ENCODE measurements at places on chromosomes 12 and 14.

DNA sequence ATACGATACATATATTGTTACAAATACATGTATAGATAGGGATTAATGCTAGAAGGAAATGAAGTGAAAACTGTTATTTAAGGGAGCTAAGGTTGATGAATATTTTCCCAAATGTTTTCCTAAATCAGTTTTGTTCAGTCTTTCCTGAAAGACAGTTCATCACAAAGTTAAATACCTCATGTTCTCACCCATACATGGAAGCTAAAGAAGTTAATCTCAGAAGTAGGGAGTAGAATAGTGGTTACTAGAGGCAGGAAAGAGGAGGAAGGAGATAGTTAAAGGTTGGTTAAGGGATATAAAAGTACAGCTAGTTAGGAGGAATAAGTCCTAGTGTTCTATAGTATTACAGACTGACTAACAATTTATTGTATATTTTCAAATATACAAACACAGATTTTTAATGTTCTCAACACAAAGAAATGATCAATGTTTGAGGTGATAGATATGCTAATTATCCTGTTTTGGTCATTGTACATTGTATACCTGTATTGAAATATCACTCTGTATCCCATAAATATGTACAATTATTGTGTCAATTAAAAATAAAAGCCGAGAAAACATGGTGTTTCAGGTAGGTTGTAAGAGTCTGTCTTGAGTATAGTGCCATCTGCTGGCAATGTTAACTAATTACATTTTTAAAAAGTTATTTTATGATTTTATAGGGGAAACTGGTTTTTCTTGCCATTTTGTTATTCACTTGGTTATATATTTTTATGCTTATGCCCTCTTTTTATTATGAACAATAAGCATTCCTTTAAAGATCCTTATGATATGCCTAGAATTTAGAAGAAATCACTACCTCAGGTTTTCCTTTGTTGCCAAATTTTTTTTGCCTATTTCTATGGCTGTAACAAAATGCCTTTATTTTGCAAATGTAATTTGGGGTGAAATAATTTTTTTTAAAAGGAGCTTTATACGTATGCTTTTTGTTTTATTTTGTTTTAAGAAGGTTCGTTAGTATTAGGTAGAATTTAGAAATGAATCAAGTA lies 26.9 kb downstream of the ZDHHC17 start:
- peak; percentile 9 for DNase-seq

DNA sequence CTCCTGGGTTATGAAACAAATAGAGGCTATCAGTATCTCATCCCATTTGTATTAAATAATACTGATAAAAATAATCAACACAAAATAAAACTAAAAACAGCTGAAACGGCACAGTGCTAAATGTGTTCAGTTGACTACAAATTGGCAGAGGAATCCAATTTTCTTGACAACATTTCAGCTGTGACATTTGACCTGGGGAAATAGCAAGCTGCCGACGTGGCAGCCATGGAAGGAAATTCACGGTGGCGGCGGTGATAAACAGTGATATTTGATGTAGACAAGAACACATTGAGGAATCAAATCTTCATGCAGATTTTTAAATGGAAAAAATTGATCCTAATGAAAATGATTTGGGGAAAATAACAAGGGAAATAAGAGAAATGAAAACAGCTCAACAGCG lies 159.1 kb upstream of the RTL1 start:
- no peak for DNase-seq

DNA sequence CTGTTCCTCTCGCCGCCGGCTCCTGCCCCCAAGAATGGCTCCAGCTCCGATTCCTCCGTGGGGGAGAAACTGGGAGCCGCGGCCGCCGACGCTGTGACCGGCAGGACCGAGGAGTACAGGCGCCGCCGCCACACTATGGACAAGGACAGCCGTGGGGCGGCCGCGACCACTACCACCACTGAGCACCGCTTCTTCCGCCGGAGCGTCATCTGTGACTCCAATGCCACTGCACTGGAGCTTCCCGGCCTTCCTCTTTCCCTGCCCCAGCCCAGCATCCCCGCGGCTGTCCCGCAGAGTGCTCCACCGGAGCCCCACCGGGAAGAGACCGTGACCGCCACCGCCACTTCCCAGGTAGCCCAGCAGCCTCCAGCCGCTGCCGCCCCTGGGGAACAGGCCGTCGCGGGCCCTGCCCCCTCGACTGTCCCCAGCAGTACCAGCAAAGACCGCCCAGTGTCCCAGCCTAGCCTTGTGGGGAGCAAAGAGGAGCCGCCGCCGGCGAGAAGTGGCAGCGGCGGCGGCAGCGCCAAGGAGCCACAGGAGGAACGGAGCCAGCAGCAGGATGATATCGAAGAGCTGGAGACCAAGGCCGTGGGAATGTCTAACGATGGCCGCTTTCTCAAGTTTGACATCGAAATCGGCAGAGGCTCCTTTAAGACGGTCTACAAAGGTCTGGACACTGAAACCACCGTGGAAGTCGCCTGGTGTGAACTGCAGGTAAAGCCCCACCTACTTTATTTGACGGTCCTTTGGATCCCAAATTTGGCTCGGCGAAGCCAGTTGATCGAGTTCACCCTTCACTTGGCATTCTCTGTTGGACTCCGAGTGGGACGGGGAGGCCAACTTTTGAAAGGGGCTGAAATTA lies 1.5 kb downstream of the WNK1 start:
- peak; percentile 27 for DNase-seq

DNA sequence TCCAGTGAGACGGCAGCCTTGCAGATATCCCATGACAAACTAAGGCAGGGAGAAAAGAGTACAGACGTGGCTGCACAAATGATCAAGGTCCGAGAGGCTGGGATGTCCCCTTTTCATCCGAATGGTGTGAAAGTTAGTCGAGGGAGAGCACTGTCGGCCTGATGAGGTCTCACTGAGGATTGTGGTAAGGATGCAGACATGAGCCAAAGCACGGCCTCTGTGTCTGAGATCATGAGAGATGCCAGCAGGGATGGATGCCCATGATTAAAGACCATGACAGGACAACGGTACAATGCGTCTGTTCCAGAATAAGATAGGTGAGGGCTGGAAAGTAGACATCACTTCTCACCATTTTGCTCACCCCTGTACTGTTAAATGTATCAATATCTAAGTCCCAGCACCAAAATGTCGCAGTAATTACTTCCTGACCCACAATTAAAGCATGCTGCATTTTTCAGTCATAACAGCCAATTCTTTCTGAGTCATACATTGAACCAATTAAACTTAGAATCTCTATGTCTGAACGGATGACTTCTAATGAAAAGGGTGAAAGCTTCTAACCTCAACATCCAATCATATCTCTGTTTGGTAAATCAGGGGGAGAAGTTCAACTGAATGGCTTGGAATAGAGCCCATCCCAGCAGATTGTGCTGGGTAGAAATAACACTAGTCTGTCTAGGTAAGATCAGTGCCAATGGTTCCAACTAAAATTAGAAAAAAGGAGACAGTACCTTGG lies 249.6 kb upstream of the SOX5 start:
- DNase-seq: no peak

DNA sequence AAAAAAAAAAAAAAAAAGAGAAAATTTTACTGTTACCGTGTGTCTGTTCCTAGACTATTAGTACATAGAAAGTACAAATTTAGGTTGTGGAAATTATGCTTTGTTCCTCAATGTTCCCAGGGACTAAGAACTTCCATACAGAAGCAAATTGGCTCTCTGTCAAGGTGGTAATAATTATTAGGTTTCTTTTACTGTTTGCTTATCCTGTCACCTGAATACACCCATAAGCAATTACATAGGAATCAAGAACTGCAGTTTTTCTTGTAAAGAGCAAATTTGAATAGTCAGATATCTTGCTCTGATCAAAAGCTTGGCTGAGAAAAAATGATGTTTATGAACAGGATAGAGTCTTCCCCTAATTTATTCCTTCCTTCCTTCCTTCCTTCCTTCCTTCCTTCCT lies 191.2 kb downstream of the AEBP2 start:
- no peak for DNase-seq

DNA sequence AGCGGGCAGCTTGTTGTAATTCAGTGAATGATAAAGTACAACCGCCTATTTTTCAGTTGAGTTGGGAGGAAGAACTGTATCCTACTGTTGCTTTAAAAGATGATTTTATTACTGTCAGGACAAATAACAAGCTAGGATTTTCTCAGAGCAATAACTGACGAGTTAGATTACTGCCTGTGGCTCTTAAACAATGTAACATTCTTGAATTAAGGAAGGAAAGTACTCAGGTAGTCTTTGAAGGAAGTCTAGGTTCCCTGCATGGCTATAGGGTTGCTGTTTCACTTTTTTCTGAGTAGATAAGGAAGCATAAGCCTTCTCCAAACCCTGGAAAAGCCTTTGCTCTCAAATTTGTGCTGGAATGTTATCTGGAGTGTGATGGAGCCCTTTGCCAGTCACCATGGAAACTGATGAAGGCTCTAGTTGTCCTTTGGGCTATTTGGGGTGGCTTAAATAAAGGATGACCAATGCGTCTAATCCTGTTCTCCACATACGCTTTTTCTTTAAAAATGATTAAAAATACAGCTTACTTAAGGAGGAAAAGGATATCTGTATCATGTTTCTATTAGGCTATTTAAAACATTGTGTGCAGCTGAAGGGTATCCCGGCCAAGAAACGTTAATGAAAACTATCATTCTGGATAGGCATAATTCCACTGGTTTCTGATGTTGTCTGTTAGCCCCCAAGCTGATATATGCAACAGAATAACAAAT lies 17.7 kb downstream of the NUBPL start:
- DNase-seq: no peak

GRCh38 chr12:116188581-116188980 lies 88.9 kb downstream of the MED13L start:
- DNase-seq: no peak

DNA sequence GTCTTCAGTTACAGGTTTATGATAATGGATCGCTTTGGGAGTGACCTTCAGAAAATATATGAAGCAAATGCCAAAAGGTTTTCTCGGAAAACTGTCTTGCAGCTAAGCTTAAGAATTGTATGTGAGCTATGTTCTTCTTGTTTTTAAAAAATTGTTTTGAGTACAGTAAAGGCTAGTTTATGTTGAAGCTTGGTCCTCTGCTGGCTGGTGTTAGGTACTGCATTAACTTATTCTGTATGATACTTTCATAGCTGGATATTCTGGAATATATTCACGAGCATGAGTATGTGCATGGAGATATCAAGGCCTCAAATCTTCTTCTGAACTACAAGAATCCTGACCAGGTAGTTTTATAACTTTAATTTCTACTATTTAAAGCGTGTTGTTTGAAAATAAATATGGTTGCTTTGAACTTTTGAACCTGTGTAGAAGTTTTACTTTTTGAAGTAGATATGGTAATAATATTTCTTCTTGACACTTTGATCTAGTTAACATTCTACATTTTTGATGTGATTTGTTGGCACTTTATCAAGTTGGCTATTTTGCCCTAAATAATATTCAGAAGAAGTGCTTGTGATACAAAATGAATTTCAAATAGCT lies 55.7 kb downstream of the VRK1 start:
- DNase-seq: peak; percentile 11

DNA sequence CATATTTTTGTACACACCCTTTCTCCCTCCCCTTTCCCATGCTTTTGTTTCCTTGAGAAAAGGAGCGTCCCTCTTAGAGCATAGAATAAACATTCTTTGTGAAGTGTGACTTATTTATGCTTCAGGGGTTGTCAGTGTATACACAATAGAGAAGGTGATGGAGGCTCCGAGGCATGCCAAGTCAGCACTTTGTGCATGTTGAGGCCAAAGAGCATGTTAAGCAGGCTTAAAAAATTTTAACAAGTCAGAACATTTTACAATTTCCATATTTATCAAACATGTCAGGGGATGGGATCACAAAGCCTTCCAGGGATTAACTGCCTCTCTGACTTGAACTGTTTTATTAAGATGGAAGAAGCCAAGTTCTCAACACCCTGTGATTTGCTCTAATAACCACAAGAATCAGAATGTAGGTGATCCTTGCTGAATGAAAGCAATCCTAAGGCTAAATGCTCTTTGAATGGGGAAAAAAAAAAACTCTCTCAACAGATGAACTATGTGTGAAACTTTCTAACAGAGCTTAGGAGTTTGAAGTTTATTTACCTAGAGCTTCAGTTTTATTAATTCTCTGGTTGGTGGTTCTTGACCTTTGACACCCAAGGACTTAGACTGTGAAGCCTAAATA lies 223.1 kb downstream of the RAD51B start:
- no peak for DNase-seq

DNA sequence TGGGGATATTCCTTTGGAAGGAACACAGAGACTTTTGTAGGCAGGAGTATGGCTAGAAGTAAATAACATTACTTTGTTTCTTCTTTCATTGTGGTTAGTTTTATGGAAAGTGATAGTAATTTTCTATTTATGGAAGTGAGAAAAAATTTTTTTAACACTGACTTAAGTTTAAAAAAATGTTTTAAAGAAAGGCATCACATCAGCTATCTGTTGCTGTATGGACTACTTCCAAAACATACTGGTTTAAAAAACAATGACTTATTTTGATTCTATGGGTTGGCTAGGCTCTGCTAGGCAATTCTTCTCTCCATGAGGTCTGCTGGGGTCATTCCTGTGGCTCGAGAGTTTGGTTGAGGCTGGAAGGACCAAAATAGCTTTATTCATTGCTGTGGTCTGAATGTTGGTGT lies 31.7 kb upstream of the SLC38A2 start:
- DNase-seq: no peak

DNA sequence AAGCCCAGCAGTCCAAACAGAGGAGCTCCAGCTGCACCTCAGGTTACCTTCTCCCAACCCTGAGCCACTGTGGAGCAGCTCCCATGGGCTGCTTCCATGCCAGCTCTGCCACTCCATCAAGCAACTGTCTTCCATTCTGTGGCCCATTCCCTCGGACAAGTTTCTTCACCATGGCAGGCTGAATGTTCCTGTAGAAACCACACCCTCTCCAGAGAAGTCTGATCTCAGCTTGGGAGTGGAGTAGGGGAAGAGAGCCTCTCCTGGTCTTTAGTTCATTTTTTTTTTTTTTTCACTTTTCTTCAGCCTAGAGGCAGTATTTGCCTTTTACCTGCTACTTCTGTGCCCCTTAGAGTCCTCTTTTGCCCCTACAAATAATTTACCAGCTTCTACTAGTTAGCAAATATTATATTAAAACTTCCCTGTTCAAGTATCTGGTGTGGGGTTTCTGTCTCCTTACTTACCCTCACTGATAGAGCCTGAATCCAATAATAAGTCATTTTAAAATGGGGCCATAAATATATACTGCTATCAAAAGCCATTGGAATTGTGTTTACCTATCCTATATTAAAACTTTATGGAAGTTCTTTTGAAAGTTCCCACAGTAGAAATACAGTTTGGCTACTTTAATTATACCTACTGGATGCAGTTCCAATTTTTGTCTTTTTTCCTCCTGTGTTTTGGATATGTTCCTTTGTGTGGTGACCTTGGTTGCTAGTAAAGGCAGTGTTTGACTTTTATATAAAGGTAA lies 11.7 kb upstream of the SLC17A8 start:
- DNase-seq: no peak

DNA sequence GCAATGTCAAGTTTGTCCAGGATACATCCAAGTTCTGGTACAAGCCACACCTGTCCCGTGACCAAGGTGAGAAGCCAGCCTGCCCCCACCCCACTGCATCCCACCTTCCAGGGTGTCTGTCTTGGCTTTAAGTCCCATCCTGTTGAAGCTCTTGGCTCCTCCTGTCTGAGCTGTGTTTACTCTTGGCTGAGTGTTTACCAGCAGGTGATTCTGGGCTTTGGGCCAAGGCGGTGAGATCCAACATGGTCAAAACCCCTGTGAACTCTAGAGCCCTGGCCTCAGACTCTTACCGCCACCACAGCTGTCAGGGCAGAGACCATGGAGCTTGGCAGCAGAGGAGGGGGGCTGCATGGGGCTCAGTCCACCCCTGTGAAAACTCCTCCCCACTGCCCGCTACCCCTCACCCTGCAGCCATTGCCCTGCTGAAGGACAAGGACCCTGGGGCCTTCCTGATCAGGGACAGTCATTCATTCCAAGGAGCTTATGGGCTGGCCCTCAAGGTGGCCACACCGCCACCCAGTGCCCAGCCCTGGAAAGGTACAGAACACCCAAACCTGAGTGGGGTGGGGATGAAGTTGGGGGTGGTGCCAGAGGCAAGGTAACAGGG lies 11.6 kb downstream of the TNS2 start:
- DNase-seq: no peak

Data from AG08396 (cell line).